NCI-H774 (cell line): ENCODE measurements at places on chromosomes 5 and 9.

DNA sequence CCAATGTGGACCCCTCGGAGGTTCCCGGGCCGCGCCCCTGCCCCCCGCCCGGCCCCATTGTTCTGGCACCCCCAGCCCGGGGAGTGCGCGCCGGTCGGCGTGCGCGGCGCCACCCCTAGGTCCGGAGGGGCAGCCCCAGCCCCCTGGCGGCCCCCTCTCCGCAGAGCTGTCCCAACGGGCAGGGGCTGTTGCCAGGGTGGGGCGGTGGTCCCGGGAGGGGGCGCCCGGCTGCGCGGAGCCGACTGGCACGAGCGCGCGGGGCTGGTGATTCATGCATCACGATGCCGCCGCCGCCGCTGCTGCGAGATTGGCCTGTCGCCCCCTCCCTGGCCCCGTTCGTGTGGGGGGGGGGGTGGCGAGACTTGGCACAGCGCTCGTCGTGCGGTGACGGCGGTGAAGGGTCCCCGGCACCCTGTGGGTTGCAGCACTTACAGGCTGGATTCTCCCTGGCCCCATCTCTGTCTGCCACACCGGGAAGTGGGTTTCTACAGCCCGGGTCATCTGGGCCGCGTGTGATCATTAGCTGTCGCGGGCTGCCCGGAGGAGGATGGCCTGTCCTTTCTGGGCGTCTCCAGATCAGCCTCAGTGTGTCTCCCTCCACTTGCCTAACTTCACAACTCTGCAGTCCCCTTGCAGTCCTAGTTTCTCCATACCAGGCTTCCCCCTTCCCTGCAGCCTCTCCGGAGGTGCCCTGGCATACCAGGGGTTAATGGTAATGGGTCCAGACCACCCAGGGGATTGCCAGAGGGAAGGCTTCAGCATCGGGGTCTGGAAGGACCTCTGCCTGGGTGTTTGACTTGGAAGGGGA lies 858 bp downstream of the NCS1 start:
- DNase-seq = no peak

DNA sequence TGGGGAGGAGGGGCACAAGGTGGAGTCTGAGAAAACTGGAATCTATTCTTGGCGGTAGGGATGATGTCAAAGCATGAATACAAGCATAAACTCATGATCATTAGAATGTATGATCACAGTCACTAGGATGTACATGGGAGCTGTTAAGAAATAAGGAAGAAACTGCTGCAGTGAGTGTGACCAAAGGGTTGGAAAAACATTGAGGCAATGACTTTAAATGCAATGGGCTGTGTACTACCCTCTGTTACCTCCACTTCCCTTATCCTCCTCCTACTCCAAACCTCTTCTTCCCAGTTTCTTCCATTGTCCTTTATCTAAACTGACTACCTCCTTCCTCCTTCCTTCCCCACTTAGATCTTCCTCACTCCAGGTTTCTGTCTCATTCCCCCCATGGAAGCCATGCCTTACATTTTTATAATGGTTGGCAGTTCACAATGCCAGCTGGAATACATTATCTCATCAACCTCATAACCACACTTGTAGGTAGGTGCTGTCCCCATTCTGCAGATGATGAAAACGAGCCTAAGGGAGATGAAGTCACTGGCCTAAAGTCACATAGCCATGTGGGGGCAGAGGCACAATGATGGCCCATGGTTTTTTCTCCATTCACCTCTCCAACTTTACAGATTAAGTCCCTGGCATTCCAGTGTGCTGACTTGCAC lies 21.9 kb upstream of the TNFSF15 start:
- no peak for DNase-seq

DNA sequence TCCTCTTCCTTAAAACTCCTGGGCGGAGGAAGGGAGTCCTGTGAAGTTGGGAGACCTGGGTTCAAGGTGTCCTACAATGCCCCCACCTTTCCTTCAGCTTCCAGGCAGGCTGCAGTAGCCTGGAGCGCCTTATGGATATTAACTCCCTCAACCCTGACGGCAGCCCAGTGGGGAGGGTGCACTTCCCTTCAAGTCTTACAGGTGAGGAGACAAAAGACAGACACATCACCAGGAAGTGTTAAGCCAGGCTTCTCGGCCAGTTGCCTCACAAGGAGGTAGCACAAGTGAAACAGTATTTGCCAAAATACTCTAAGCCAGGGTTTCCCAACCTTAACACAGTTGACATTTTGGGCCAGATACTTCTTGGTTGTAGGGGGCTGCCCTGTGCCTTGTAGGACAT lies 4.2 kb downstream of the TRIM7 start:
- no peak for DNase-seq

DNA sequence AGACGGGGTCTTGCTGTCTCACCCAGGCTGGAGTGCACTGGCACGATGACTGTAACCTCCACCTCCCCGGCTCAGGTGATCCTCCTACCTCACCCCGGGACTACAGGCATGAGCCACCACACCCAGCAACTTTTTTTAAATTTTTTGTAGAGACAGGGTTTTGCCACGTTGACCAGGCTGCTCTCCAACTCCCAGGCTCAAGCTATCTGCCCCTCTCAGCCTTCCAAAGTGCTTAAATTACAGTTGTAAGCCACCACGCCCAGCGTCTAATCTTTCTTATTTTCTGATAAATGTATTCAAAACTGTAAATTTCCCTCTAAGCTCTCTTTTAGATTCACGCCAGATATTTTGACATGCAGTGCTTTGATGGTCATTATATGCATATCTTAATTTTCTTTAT lies 10.3 kb downstream of the FRRS1L start:
- DNase-seq = no peak
